CD4-positive, alpha-beta memory T cell (primary cell): ENCODE measurements at places on chromosomes 11 and 22.

GRCh38 chr22:27064386-27064785, 407.0 kb downstream of the MIAT start:
- no peak for DNase-seq

- DNase-seq = no peak
Measured at GRCh38 chr11:37352485-37352884, 754.4 kb upstream of the RAG2 start.

DNA sequence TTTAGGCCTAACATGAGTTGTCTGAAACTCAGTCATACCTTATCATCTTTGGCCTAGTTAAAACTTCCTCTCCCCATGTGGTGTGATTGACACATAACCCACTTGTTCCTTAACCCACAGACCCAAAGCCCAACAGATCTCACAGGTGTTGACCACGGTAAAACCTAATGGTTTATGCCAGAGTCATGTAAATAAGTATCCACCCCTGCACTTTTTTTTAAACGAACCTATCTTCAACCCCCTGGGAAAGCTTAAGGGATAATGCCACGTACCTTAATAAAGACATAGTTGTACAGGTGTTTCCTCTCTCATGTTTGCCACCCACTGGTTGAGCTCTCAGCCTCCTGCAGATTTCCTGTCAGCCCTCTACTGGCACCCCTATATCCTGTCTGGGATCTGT, 709.3 kb upstream of the CCDC179 start:
- no peak for DNase-seq

DNA sequence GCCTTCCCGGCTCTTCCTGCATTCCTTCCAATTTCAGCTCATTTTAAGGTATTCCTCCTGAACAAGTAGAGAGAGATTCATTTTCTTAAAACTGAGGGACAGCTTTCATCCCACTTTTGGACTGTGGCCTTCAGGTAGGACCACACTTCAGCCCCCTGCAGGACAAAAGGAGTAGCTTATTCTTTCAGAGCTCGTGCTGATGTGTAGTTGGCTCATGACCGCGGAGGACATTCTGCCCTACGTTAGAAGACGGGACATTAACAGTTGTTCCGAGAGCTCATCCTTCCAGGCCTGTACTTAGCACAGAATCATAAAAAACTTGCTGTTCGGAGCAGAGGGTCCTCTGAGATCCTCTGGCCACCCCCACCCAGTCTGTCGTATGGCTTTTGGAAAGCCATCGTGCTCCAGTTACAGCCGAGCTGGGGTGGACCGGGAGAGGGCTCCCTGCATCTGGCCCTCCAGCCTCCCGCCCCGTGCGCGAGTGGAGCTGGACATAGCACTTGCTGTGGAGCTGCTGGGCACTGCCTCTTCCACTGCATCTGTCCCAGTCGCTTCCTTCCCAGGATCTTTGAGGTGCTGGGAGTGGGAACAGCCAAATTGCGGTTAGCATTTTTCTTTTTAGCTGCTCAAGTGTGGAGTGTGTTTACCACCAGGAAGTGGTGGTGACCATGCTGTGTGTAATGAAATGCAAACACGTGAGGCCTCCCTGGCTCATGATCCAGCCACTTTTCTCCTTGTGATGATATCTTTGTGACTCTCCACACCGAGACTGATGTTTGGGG, 250.3 kb downstream of the TBC1D22A start:
- no peak for DNase-seq

GRCh38 chr11:57207168-57207567, 25.4 kb downstream of the LRRC55 start:
- DNase-seq = no peak

DNA sequence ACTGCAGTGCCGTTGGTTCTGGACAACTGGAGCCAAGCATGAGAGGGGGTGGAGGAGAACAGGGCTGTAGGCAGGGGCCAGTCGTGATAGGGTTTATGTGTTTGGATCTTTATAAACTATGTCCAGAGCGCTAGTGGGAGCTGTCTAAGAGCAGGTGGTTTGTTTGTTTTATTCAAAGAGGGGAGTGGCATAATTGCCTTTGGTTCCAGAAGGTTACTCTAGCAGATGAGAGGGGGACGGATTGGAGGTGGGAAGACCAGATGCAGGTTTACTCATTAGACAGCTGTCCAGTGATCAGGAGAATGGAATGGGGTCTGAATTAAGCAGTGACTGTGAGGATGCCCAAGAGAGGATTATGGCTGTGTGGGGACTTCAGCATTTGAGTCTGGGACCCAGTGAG, 109.3 kb upstream of the TBCEL start:
- no peak for DNase-seq

GRCh38 chr22:38862375-38863329, 9.4 kb downstream of the CBX6 start:
- no peak for DNase-seq

- DNase-seq = no peak
Measured at GRCh38 chr11:80694385-80694784, 1253.6 kb upstream of the TENM4 start.

- DNase-seq = peak; percentile 71
Measured at GRCh38 chr22:17777005-17777716, 2.9 kb upstream of the BID start.

GRCh38 chr11:15166204-15166603, 51.5 kb downstream of the INSC start:
- no peak for DNase-seq

DNA sequence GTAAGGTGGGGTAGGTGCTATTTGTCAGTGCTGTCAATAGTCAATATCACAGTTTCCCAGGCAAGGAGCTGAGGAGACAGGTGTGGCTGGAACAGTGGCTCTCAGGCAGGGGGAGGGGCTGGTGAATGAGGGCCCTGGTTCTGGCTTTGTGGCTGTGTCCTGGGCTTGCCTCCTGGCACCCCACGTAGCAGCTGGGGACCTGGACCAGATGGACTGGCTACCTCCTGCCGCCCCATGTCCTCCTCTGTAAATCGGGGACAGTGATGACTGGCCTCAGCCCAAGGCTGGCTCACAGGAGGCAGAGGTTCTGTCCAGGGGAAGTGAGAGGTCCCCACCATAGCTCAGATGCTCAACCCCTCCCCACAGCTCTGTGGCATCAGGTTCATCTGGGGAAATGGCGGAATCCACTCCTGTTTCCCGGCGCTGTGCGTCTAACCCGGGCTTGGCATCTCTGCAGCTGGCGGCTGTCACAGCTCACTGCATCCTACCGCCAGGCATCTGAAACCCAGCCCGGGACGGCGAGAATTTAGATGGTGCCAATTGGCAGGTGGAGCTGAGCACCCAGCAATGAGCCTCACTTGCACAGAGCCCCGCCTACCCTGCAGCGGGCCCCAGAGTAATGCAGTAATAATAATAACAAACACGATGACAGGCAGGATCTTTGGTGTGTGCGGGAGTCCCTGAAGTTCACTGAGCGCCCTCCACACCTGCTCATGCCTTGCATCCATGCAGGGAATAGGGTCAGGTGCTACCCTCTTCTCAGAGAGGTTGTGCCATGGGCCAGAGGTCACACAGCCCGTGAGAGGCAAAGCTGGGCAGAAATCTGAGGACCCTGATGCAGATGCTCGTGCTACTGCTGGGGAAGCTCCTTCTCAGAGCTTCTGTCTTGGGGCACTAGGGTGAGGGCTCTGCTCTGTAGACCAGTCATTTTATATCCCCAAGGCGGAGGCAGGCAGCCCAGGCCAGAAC, 27.8 kb upstream of the SHISAL1 start:
- no peak for DNase-seq

DNA sequence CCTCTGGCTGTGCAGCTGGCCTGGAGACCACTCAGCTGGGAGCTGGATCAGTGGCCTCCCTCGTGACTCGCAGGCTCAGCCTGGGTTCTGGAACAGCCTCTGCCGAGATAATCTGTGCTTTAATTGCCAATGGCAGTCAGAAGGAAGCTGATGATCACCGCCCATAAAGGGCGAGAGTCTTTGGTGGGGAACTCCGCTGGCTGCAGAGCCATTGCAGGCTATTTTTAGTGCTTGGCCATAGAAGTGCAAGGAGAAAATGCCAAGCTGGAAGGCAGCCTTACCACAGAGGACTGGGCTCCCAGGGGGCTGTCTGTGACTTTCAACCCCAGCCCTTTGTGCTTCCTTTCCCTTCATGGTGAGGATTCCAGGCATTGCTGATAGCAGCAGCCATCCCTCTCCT, 62.2 kb upstream of the TENM4 start:
- DNase-seq = no peak

- no peak for DNase-seq
Measured at GRCh38 chr11:76797341-76798201, 14.4 kb downstream of the TSKU start.

- no peak for DNase-seq
Measured at GRCh38 chr11:65793625-65794400, 7.0 kb downstream of the OVOL1 start.

DNA sequence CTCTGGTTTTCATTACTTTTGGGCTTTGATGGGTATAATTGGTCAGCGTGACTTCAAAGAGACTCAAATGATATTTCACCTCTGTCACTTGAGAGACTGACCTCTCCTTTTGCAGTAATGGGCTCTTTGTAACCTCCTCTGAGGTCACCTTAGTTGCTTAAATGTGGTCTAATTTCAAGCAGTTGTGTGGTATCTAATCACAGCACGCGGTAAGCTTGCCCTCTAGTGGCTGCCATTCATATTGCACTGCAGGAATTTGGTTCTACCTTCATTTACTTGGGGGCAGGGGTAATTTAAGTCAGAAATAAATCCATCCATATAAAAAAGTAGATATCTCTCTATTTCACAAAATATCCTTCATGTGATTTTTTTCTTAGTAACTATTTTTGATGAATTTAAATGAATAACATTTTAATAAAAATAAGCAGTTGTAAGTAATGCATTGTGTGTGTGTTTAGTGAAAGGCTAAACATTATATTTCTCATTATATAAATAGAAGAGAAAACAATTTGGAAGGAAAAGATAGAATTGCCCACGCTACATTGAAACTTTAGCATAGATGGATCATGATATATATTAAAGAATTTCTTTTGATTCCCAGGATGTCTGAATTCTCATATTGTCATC, 55.0 kb upstream of the ANO3 start:
- peak; percentile 18 for DNase-seq

GRCh38 chr11:22130462-22131053, 62.3 kb upstream of the ANO5 start:
- no peak for DNase-seq

- DNase-seq = no peak
Measured at GRCh38 chr11:122319085-122319484, 203.1 kb upstream of the BLID start.

DNA sequence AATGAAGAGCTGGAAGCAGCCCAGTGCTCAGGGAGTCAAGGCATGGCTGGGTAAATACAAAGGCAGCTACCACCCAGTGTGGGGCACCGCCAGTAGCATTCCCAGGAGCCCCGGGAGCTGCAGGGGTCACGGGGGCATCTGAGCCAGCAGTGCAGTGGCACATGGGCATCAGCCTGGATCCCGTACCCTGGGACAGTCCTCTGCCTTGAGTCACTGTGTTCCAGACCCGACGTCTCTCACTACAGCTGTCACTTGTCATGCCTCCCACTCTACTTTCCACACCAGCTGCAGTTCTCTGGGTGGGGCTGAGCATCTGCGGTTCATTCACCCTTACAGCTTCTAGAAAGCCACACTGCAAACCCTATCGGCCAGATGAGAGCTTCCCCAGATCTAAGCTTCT, 29.6 kb downstream of the DHCR7 start:
- no peak for DNase-seq

GRCh38 chr11:61585115-61585514, 4.2 kb upstream of the SYT7 start:
- DNase-seq = no peak
